ENCODE measurements at places on chromosomes 1 and 21. TPM values are rescaled to one million over a fixed set of nuclear protein-coding genes. Genes with fewer than 3 reads are reported as not detected.

OLFML3 gene
- 131 TPM for polyA plus RNA-seq

MSTO1 gene
- polyA plus RNA-seq: 70.0 TPM

FCGR2B gene
- polyA plus RNA-seq: 0.65 TPM

GRCh38 chr1:184838504-184838951 lies 83.9 kb upstream of the EDEM3 start:
- peak; percentile 50 for DNase-seq

GRCh38 chr1:76494807-76495206 lies 372.5 kb upstream of the ST6GALNAC5 start:
- DNase-seq: no peak

DNA sequence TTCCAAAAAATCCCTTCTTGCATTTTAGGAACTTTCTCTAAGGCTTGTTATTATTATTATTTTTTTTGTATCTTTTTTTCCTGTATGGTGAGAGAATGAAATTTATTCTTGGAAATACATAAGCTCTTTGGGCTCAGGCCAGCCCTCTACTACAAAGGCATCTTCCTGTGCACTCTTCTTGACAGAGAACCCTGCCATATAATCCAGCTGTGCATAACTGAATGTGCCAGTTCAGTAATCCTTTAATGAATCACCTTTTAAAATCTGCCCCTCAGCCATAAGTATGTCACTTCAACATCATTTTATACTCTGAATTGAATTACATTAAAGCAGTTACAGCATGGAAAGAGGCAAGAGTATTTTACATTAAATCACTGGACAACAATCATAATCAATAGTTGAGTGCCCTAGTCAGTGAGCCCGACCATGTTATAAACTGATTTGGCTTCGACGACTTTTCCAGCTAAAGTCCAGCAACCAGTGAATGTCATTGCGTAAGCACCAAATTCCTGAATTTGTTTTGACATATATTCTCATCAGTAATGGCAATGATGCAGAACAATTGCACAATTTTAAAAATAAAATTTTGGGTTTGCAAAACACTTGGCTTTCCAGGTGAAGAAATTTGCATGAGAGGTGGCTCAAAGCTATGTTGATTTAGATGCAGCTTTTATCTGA lies 59.2 kb upstream of the KCNK2 start:
- DNase-seq: no peak

- no peak for DNase-seq
These were observed 220.0 kb downstream of the TM2D1 start for GRCh38 chr1:61504852-61505390.

GRCh38 chr21:29258626-29259338 lies 39.9 kb upstream of the BACH1 start:
- DNase-seq: no peak

GRCh38 chr1:20089328-20090077 lies 19.5 kb downstream of the PLA2G5 start:
- no peak for DNase-seq

DNA sequence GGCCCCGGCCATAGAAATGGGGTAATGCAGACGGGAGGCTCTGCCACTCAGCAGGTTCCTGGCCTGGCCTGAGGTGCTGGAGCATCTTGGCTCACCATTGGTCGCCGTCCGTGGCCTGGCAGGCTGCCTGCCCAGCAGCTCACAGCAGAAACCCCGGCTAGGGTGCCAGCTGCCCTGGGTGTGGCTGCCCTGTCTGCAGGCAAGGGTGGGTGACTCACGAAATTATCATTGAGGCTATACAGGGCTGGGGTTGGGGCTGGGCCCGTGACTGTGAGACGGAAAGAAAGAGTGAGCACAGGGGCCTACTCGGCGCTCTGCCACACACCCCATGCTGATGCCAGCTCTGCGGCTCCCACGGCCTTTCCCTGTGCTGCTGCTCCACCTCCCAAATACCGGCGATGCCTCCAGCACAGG lies 8.0 kb upstream of the PKP1 start:
- no peak for DNase-seq

GRCh38 chr1:55916907-55917306 lies 662.5 kb downstream of the PLPP3 start:
- DNase-seq: no peak

GRCh38 chr1:202599669-202600431 lies 110.4 kb downstream of the SYT2 start:
- no peak for DNase-seq

NPHS2 gene
- 420 TPM for polyA plus RNA-seq

GRCh38 chr1:16459352-16459925 lies 18.9 kb downstream of the NECAP2 start:
- DNase-seq: no peak

C1orf87 gene
- 0.28 TPM for polyA plus RNA-seq

- no peak for DNase-seq
These were observed 129.8 kb upstream of the DAB1 start for GRCh38 chr1:57553666-57554065.

DNA sequence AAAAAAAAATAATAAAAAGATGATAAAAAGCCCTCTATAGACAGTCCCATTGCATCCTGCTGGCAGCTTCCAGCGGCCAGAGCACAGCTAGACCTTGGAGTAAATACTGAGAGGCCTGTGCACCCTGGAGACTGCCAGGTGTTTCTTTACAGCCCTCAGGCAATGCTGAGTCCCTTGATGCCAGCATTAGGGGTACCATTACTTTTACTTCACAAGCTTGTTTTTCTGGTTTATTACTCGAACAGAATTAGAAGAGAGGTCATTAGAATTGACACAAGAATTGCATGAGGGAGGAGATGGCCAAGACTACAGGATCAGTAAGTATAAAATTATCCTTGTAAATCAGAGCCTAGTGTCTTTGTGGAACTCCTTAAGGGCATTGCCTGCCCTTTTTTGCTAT lies 43.6 kb downstream of the AKNAD1 start:
- DNase-seq: no peak

GRCh38 chr1:236978740-236979139 lies 25.5 kb downstream of the MT1HL1 start:
- no peak for DNase-seq

RHD gene
- polyA plus RNA-seq: 2.1 TPM

DNA sequence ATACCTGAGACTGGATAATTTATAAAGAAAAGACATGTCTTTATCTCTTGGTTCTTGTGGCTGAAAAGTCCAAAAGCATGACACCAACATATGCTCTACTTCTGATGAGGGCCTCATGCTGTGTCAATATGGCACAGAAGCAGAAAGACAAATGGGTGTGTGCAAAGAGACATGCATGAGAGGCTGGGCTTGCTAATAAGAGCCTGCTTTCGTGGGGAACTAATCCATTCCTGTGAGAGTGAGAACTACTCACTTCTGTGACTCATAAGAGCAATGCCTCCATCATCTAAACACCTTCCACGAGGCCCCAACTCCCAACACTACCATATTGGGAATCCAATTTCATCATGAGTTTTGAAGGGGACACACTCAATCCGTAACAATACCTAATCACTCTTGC lies 340.0 kb upstream of the DUSP10 start:
- no peak for DNase-seq

GRCh38 chr1:53732912-53733317 lies 6.0 kb downstream of the GLIS1 start:
- no peak for DNase-seq

DNA sequence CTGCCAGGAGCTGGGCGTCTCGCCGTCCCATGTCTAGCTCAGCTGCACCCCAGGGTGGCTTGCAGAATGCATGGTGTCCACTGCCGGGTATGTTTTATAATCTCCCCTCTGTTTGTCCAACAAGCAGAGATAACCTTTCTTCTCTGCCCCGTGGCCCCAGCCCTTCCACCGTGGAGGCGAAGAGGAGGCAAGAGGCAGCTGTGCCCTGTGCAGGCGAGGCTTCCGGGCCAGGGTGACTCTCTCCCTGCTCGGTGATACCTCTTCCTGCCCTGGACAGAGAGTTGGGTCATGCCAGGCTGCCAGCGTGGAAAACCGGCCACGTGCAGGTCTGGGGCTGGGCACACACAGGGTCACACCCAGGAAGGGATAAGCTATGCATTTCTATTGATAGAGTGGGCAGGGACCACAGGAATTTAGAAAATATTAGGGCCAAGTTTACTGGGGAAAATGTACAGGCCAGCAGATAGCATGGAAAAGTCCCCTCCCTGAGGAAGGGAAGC lies at the start of gene TFF2:
Gene TFF2 (minus strand): TSS at position 68 of the 500 bp plus-strand sequence. CDS start 37 bp downstream, at position 31.
- DNase-seq: no peak

- no peak for DNase-seq
These were observed 39.7 kb downstream of the SLC35A3 start for GRCh38 chr1:100009458-100009857.

DNA sequence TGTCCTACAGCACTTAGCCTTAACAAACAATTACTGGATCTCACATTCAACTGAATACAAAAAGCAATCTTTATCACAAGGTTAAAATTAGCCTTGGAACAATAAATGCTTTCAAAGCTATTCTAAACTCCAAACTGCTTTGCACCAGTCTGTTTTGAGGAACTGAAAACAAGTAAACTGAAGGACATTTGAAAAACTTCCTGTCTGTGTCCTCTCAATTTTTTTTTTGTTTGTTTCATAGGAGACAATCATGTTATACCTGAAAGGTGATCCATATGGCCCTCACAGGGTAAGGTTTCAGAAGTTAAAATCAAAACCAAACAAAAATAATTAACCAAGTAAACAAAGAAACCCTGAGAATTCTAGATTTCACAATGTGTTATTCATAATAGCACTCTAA lies 459.1 kb downstream of the DPYD start:
- no peak for DNase-seq

- no peak for DNase-seq
These were observed 236.9 kb downstream of the RPS6KC1 start for GRCh38 chr1:213287987-213288386.

GRCh38 chr1:95671098-95671497 lies 437.1 kb downstream of the RWDD3 start:
- no peak for DNase-seq

- DNase-seq: no peak
These were observed 3.0 kb downstream of the AURKAIP1 start for GRCh38 chr1:1371746-1372711.

FAM229A gene
- 7.8 TPM for polyA plus RNA-seq

GRCh38 chr1:79711001-79711431 lies 704.5 kb upstream of the ADGRL4 start:
- DNase-seq: no peak

DNA sequence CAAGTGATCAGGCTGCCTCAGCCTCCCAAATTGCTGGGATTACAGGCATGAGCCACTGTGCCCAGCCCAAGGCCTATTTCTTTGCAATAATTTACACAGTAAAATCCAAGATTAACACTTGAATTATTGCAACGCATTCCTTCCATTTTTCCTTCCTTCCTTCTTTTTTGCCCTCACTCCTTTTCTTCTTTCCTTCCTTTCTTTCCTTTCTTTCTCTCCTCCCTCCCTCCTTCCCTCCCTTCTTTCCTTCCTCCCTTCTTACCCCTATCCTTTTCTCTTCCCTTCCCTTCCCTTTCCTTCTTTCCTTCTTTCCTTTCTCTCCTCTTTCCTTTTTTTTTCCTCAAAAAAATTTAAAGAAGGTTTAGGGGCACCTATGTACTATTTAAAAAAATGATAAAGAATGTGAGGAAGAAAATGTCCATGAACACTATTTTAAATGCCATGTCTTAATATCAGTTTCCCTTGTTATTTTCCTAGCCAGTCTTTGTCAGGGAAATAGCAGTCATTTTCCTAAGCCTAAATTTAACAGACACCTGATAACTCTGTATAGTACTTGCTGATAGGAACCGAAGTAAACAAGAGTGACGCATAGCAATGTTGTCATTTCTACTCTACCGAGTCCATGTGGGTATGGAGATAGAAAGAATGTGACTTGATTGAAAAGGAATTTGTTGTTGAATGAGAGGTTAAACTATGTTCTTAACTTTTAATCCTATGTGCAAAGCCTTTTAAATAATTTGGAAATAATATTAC lies 79.8 kb upstream of the HMCN1 start:
- DNase-seq: no peak

PWP2 gene
- polyA plus RNA-seq: 3.8 TPM

DNA sequence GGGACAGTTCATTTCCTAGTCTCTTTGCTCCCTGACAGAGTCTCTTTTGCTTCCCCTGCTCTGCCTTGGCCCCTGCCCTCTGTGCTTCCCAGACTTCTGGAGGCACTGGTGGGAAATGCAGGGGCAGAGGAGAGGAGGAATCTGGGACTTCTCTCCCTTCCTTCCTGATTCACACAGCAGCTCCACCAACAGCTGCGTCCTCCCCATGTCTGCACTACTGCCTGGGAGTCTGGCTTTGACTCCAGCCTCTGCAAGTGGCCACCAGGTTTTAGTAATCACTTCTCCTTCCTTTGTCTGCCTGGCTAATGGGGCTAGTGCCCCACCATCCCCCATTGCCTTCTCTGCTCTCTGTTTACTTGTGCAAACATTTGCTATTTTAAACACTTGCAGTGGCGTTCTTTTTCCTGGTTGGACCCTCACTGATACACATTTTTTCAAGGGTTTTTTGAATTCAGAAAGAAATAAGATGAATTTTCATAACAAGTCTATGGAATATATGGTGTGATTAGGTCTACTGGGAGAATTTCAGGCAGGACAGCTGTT lies 21.9 kb downstream of the FASLG start:
- DNase-seq: no peak

CENPS gene
- 35.7 TPM for polyA plus RNA-seq

GRCh38 chr21:43361127-43361492 lies 65.8 kb downstream of the SIK1 start:
- DNase-seq: no peak

KMO gene
- polyA plus RNA-seq: 27.9 TPM

ZFP69B gene
- 7.8 TPM for polyA plus RNA-seq

OR2T2 gene
- polyA plus RNA-seq: not detected

DNA sequence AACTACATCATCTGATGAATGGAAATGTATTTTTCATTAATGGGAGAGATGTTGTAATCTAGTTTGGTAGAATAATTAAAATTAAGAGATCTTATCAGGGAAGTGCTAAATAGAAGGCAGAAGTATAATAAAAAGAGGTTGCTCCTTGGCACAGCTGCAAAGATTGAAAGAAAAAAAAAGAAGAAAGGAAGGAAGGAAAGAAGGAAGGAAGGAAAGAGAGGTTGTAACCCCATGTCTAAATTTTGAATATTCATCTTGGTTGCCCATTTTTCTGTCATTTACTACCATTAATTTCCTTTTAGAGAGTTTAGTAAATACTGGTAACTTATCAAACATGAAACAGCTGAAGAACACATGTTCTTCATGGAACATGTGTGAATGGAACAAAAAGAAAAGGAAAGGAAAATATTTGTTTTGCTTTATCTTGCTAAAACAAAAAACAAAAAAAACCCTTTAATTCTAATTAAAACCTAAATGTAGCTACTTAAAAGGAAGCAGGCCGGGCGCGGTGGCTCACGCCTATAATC lies 10.5 kb upstream of the MDM4 start:
- DNase-seq: no peak

GRCh38 chr1:38330799-38331198 lies 284.2 kb upstream of the POU3F1 start:
- DNase-seq: no peak

- DNase-seq: no peak
These were observed 19.0 kb upstream of the ZNF678 start for GRCh38 chr1:227544067-227545050.

DNA sequence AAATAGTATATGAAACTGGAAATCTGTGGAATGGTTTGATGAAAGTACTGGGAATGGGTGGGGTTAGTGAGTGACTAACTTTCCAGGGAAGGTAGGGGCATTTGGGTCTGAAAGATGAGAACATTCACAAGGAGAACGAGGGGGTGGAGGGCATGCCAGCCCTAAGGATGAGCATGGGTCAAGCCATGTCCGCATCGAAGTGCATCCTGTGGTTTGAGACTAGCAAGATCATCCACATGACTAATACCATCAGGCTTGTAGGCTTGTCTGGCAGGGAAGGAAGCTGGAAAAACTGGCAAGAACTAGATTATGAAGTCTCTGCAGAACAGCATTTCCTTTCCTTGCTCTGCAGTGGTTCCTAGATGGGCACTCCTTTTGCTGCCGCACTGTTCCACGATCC lies 70.4 kb upstream of the UBE2U start:
- no peak for DNase-seq
